ENCODE measurements at places on chromosomes 1 and 21.

- no peak for DNase-seq
These were observed 7.8 kb downstream of the ZC3H12A start for GRCh38 chr1:37482004-37482785.

DNA sequence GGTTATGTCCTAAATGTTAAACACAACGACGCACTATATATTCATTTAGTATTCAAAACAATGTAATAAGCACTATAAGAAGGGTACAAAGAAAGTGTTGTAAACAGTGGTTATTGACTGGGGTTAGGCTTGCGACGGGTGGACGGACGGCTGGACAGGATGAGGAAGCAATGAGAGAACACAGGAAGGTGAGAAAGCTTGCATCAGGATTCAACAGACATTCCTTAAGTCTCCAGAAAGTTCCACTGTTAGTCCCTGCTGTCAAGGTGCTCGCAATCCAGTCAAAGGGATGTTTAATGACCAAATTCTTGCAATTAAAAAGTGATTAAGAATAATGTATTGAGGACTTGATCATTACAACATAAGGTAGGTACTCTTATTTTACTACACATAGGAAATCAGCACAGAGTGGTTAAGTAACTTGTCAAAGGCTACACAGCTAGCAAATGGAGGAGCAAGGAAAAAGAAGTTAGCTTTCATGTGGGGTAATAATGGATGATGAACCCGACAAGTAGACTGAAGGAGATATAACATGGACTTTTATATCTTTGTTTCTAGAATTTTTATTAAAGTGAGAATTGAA lies 994 bp upstream of the ACBD6 start:
- DNase-seq: no peak

DNA sequence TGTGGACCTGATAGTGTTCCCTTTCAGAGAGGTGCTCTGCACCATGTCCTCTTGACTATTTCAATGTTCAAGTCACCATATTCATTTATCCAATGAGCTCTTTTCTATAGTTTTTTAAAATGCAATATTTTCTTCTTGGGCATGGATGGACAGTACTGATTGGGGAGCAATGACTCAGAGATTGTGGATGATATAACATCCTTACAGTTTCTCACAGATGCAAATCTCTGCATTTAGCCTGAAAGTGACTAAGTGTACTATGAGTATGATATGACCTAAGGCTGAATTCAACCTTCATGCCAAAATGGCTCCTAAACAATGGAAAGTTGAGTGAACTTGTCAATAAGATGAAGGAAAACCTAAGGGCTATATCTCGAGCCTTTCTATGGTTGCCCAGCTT lies 36.5 kb downstream of the C4BPA start:
- DNase-seq: no peak

DNA sequence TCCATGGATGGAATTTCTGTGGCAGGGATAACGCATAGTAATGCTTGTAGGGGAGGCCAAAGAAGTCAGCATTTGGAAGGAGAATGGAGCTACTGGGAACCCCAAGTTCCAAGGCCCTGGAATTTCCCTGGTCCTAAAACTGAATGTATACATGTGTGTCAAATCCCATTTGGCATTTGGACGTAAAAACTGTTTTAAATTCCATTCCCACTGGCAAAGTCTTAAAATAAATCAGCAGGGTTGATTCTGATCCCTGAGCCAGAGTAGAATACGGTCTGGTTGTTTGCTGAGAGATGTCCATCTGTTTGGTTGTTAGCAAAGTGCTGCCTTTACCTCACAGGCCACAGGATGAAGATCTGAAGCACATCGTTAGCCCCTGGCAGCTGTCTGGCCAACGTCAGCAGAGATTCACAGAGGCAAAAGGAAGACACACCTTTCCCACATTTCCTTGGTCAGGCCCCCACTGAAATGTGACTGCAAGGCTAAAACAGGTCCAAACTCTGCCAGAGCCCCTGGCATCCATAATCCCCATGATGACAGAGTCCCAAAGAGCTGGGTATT lies 62.2 kb downstream of the GORAB start:
- DNase-seq: no peak

- DNase-seq: no peak
These were observed 19.4 kb upstream of the CADM3 start for GRCh38 chr1:159152031-159152430.

DNA sequence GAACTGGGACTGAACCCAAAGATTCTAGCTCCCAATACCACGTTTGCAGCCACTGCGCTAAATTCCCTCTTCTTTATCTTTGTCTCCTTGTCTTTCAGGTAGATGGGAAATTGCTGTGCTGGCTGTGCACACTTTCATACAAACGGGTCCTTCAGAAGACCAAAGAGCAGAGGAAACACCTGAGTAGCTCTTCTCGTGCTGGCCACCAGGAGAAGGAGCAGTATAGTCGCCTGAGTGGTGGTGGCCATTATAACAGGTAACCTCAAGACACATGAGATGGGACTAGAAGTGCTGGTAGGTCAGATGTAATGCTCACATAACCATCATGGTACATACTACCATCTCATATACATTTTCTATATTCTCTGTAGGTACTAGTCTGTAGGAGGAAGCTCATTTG lies 18.8 kb downstream of the FAM76A start:
- DNase-seq: no peak

DNA sequence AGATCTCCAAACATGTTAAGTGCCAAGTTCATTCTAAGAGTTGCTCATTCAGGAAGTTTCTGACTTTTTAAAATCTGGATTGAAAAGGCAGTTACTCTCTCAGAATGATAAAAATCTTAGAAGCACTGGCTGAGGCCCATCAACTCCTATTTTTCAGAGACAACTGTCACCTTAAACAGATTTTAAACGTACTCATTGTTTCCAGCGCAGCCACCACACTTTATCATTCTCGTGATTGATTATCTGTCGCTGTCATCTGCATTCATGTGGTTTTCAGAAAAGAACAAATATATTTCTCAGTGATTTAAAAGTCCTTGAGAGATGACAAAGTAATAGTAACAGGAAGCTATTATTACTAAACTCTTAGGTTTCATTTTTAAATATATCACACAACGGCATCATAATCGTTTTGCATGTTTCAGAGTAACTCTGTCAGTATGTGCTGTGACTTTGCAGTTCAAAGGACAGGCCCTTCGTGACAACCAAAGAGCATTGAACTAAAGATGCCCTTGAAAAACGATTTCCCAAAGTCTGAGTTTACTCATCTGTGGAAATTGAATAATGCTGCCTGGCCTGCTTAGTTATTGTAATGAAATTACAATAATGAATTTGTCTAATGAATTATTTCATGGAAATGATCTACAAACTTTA lies 14.9 kb upstream of the KCNK1 start:
- peak; percentile 20 for DNase-seq

DNA sequence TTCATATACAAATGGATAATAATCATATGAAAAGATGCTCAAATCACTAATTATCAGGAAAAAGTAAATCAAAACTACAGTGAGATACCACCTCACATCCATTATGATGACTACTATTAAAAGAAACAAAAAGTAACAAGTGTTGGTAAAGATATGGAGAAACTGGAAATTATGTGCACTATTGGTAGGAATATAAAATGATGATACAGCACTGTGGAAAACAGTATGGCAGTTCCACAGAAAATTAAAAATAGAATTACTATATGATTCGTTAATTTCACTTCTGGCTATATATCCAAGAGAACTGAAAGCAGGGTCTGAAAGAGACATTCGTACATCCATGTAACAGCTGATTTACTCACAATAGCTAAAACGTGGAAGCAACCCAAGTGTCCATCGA lies 21.1 kb upstream of the ATP1A1 start:
- DNase-seq: no peak

DNA sequence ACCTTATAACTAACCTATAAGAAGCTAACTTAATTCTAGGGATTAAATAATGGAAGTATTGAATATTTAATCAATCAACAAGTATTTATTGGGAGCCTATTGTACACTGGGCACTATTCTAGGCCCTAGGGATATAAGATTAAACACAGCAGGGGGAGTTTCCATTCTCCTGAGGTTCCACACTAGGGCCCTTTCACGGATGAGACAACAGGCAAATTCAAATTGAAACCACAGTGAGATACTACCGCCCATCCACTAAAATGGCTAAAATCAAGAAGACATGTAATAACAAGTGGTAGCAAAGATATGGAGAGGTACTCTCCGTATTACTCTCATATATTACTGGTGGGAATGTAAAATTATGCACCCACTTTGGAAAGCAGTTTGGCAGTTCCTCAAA lies 674.4 kb downstream of the KIF26B start:
- DNase-seq: no peak

GRCh38 chr1:156862997-156863599 lies 2.4 kb downstream of the NTRK1 start:
- peak; percentile 31 for DNase-seq

- no peak for DNase-seq
These were observed 149.7 kb downstream of the TGFBR3 start for GRCh38 chr1:91736146-91736714.

DNA sequence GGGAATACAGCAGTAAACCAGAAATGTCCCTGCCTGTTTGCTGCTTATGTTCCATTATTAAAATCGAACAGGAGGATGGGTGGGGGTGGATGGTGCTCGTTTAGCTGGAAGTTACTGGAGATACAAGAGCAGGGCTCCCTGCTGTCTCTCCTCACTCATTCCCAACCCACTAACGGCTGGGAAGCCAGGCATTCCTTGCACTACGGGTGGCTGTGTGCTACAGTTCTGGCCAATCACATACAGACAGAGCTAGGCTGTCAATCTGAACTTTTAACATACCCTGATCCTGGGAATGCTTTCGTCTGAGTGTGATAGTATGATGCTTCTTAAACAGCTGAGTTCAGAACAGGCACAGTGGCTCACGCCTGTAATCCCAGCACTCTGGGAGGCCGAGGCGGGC lies 7.0 kb downstream of the SIPA1L2 start:
- no peak for DNase-seq

DNA sequence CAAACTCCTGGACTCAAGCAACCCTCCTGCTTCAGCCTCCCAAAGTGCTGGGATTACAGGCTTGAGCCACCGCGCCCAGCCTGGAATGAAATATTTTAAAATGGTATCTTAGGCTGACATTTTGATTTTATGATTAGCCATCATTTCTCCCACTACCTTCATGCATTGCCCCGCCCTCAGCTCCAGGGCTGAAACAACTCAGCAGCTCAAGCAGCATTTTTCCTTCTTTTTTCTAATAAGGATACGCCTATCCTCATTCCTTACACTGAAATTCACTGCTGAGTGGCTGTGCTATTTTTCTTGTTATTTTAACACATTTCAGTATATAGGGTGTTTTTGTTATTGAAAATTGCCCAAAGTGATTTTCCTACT lies 56.8 kb upstream of the HTR1D start:
- DNase-seq: no peak

DNA sequence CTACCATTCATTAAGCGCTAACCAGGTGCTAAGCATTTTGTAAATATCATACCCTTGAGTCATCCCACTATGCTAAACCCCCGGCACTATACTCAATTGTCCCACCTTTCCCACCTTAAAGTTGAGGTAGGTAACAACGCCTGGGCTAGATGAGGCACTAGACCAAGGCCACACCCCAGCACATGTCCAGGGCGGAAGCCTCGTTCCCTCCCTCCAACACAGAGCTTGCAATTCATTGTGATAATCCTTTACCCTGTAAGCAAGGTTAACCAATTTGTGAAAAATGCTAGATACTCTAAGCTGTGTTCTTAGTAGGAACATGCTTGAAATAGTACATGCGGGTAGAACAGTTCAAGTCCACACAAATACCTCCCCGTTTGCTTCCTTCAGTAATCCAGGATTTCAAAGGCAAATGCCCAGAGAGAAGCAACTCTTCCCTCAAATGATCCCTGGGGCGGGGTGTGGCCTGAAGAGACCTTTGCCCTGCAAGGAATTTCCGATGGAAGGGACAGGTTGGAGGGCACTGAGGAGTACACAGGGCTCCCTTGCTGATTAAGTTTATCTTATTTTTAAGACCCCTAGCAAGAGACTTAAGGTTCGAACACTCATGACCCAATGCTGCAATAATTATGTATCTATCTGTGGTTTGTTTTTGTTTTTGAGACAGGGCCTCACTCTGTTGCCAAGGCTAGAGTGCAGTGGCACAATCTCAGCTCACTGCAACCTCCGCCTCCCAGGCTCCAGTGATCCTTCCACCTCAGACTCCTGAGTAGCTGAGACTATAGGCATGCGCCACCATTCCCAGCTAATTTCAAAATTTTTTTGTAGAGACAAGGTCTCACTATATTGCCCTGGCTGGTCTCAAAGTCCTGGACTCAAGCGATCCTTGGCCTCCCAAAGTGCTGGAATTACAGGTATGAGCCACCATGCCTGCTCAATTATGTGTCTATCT lies 2.6 kb downstream of the RSPH1 start:
- DNase-seq: no peak

- DNase-seq: no peak
These were observed 84.6 kb upstream of the DPYD start for GRCh38 chr1:98005326-98006010.

DNA sequence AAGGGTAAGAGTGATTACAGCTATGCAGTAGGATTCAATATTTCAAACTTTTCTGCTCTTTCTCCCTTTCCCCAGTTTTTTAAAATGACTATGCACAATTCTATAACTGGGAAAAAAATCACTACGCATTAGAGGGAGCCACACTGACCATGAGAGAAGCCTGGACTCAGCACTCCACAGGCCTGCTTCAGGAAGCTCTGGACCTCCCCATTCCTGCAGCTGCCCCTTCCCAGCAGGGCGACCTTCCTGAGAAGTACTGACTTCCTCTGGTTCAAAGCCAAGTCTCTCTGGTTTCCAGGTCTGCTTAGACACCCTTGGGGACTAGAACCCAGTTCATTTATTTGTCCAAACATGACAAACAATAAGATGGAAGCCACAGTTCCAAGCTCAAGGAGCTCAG lies 42.0 kb upstream of the CLSTN1 start:
- no peak for DNase-seq

DNA sequence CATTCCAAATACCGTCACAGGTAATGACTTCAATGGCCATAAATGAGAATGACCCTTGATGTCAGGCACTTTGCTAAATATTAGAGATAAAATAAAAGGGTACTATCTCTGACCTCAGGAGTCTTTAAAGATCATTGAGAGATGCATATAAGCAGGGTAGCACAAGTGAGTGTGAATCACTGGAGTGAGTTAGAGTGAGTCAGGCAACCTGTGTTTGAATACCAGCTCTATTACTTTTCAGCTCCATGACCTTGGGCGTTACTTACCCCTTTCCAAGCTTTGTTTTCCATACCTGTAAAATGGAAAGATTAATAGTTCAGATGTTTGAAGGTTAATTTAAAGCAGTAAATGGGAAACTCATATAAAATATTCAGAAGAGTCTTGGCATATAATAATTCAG lies 1058.0 kb upstream of the ADGRL4 start:
- DNase-seq: no peak

DNA sequence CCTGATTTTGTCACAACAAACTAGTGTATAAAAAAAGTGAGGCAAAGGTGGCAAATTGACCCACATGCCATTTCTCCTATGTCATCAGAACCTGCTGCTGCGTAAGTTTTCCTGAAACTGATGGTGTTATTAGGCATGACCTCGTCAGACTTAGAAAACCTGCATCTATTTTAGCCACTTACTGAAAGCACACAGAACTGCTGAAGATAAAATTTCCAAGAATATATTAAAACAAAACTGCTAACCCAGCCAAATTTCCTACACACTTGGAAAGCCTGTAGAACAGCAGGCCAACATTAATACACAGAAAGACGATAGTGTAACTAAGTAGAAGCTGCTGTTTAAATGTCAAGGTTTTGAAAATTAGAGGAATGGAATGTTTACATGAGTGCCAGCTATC lies 674.5 kb upstream of the CXADR start:
- no peak for DNase-seq

GRCh38 chr1:45913731-45914501 lies 110.5 kb downstream of the MAST2 start:
- no peak for DNase-seq

GRCh38 chr1:100597784-100598183 lies 59.8 kb downstream of the GPR88 start:
- no peak for DNase-seq

GRCh38 chr1:76317299-76317900 lies 242.9 kb downstream of the ST6GALNAC3 start:
- DNase-seq: no peak
